Stimulated activated CD8-positive, alpha-beta memory T cell treated with anti-CD3 and anti-CD28 coated beads, Interleukin-12 subunit alpha, Interleukin-12 subunit beta, amount 100 ng/mL, for 4 hours (primary cell): ENCODE measurements at places on chromosomes 4 and X.

DNA sequence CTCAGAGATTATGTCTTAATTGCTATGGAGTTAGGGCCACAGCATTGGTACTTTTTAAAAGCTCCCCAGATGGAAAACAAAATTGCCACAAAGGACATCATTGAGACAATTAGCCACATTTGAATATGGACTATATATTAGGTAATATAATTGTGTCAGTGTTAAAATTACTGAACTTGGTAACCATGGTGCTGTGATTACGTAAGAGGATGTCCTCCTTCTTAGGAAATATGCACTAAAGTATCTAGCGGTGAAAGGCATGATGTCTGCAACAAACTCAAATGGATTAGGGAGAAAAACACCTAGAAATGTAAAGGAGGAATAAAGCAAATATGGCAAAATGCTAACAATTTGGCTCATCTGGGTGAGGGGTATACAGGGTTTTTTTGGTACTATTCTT is 89.9 kb upstream of the PAK3 start:
- no peak for DNase-seq

DNA sequence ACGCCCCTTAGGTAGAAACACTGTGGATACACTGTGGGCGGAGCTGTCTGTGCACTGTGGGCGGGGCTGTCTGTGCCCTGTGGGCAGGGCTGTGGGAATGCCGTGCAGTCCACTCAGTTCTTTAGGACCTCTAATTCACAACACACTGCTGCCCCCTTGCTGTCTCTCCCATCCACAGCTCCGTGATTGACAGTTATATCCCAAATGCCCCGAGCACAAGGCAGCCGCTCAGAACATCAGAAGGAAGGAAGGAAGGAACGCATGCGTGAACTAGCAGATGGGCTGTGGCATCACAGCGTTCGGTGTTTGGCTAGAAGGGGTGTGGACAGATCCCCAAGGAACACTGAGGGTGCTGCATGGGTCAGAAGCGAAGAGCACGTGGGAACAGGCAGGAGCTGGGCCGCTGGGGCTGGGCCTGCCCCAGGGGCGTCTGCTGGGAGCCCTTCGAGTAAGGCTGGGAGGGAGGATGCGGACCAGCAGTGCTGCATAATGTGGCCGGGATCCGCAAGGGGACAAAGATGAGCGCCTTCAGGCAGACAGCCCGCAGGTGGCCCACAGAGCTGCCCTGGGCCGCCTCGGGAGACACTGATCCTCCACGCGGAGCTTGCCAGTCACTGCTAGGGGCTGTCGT is 29.8 kb downstream of the ACOX3 start:
- DNase-seq: no peak

DNA sequence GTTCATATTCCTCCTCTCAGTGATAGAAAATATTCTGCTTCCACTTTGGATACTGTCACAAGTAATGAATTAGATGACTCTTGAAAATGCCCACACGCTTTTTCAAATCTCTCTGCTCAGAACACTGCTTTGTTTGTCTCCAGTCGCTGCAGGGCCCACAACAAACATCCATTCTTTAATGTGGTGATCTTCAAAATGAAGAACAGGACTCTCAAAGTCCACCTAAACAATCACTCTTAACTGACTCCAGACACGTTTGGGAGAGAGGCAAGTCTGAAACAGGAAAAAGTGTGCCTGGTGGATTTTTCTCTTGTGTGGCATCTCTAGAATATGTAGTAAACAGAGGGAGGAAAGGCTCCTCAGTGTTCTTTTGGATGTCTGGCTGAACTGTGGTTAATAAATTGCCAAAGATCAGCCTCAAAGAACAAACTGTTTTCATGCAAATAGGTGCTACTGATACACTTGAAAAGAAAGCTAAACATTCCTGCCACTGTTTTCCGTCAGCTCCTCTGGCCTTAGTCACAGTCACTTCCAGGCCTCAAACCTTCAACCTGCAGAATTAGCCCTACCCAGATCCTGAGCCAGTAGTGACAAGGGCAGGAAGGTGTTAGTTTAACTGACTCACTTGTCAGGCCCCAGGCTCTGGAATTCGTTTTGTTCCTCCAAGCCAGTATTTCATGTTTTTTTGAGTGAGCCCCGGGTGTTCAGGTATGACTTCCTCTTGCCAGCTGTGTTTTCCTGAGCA is 259.6 kb upstream of the GPC4 start:
- DNase-seq: no peak

GRCh38 chrX:135944486-135944885 is 29.3 kb downstream of the MMGT1 start:
- DNase-seq: no peak

GRCh38 chrX:107686792-107687191 is 58.5 kb downstream of the PRPS1 start:
- no peak for DNase-seq

DNA sequence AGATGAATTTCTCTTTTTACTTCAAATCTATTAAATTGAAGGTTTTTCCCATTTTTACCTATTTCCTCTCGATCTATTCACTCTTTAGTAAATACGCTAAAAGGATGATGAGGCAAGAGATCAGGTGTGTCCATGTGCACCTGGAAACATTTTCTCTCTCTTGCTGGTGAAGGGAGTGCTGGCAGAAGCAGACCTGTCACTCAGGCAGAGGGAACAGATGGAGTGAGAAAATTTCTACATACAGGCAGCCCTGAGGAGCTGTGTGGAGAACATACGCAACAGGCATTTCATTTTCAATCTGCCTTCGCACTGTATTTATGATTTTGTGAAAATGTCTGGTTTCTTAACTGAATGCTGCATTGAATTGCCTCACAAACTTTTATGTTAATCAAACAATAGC is 249.5 kb downstream of the GPM6A start:
- no peak for DNase-seq

- no peak for DNase-seq
Measured at GRCh38 chr4:36242629-36243354, 1.5 kb downstream of the ARAP2 start.

- no peak for DNase-seq
Measured at GRCh38 chr4:38386005-38386551, 277.9 kb upstream of the KLF3 start.

DNA sequence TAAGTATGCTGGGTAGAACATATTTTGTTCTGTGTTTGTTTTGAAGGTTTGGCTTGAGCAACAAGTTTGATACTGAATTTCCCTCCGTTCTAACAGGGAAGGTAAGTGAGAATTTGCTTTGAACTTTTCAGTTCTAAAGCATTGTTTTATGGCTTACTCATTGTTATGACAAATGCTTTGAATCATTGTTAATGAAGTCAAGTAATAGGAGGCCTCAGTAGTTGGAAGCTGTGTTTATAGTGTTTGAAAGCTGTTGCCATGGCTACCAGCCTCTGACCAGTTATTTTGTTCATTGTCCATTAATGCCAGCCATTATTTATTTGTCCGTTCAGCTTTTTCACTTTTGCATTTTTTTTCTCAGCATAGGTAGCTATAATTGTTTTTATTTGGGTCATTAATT is 14.4 kb downstream of the CHIC1 start:
- DNase-seq: no peak

DNA sequence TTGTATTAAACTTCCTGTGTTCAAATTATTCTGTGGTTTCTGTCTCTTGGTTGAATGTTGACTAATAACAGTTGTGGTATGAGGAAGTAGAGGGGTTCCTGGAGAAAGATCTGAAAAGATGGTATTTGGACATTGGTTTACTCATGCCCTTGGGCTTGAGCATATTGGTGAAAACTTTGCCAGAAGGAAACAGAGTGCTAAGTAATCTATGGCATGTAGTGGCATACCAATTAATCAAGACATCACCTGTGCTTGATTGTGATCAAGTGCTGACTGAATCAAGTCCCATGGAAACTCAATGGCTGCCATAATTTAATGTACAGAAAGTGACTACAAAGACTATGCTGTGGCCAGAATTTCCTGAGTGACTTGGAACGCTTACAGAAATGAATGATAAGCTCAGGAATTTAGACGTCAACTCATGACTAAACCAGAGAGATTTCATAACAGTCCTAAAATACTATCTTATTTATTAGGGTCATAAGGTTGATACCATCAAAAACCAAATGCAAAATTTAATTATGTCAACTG is 2062.9 kb downstream of the ARAP2 start:
- DNase-seq: no peak
